ENCODE measurements at places on chromosomes 6 and 20.
A peak's percentile ranks its signal among the peaks of the same experiment; 100 is the strongest.

GRCh38 chr6:107894809-107895396 lies 63.1 kb downstream of the SEC63 start:
- no peak for ATAC-seq

DNA sequence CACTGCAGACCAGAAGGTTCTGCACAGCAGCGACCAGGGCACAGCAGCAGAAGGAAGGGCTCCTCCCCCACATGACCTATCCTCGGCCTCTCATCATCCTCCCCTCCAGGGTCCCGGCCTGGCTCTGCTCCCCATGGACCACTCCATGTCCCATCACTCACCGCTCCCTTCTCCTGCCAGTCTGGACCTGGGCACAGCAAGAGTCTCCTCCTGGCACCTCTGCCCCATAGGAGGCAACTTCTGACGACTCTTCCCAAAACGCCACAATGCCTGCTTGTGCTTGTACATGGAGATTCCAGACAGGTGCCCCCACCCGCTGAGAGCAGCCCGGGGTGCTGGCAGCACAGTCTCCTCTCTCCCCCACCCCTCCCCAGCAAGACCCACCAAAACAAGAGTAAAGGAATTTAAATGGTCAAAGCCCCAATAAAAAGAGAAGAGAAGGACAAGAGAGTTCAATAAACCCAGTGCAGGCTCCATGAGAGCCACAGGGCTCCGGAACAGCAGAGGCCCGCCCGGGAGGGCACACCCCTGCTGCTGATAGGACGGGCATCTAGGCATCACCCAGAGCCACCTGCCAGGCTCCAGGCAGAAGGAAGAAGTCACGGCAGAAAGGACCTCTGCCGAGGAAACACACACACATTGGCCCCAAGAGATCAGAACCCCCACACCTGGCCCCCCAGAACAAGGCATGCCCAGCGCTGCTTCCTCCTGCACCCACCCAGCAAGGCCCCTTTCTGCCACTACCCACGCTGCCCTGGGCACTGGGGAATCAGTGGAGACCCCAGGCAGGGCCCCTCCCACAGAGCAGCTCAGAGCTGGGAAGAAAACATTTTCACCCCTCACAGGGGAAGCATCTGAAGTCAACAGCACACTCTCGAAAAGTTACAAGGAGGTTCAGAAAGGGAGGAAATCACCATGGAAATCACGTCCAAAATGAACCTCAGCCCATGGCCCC lies 15.2 kb downstream of the TAF4 start:
- ATAC-seq, result no peak

DNA sequence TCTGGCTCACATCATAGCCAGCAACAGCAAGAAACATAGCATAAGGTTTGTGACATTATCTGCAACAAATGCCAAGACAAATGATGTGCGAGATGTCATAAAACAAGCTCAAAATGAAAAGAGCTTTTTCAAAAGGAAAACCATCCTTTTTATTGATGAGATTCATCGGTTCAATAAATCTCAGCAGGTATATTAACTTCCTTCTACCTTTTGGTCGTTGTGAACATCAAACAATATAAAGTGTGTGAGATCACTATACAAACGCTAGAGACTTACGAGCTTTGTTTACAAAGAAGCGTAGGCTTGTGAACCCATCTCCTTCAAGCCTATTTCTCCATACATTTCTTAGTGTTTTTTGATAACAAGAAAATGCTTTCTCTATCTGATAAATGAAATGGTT lies 3.5 kb downstream of the WRNIP1 start:
- no peak for ATAC-seq

GRCh38 chr6:33112148-33112547 lies 36.4 kb downstream of the HLA-DPB1 start:
- ATAC-seq, result peak; percentile 89

- no peak for ATAC-seq
These were observed 111.2 kb upstream of the SIM1 start for GRCh38 chr6:100575921-100576320.

GRCh38 chr6:76004202-76004601 lies 68.3 kb downstream of the IMPG1 start:
- ATAC-seq, result no peak

DNA sequence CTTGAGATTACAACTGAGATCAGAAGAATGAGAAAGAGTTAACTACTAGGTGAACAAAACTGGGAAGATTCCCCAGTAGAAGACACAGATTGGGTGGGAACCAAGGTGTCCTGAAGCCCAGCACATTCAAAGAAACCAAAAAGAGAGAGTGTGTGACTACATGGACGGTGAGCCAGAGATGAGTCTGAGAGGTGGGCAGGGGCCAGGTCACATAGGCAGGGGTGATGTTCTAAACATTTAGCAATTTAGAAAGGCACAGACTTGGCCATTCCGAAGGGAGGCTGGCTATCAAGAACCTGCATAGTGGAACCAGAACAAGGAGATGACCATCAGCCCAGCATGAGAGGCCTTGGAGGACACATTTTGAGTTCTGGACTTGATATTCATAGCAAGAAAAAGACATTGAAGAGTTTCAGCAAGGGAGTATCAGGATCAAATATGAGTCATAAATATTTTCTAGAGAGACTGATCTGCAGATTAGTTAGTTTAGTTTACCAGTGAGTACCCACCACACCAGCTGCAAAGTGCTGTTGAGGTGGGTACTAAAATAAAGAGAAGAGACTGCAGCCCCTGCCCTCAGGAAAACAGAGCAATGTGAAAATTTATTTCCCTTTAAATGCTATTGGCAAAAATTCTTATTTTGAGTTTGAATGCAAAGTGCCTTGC lies 340.5 kb upstream of the PRDM1 start:
- no peak for ATAC-seq

DNA sequence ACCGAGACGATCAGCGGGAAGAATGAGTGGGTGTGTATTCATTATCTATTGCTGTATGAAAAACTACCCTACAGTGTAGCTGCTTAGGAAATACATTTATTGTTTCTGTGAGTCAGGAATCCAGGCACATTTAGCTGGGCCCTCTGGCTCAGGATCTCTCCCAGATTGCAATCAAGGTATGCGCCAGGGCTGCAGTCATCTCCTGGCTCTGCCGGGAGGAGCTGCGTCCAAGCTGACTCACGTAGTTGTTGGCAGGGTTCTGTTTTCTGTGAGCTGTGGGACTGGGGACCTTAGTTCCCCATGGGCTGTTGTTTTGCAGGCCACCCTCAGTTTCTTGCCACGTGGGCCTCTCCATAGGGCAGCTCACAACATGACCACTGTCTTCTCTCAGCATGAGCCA lies 68.2 kb upstream of the FUCA2 start:
- no peak for ATAC-seq

DNA sequence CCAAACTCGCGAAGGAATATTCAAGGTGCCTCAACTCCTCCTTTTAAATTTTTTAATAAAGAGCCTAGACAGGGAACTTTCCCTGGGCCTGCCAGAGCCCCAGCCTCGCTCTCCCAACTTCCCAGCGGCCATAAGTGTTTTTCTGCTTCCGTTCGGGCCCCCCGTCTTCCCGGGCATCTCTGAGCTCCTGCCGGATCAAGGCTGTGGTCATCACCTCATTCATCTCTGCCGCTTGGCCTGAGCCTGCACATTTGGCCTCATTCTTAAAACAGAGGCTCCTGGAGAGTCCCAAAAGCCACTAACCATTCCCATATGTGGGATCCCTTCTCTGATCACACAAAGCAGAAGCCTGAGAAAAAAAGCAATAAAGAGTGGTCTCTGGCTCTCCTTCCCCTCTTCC lies 969.1 kb upstream of the DEFB115 start:
- no peak for ATAC-seq

GRCh38 chr6:71077655-71078054 lies 120.8 kb upstream of the B3GAT2 start:
- no peak for ATAC-seq

- ATAC-seq, result no peak
These were observed 5.2 kb upstream of the RSPH4A start for GRCh38 chr6:116611056-116611455.

- no peak for ATAC-seq
These were observed 45.9 kb downstream of the SASH1 start for GRCh38 chr6:148388521-148388920.

DNA sequence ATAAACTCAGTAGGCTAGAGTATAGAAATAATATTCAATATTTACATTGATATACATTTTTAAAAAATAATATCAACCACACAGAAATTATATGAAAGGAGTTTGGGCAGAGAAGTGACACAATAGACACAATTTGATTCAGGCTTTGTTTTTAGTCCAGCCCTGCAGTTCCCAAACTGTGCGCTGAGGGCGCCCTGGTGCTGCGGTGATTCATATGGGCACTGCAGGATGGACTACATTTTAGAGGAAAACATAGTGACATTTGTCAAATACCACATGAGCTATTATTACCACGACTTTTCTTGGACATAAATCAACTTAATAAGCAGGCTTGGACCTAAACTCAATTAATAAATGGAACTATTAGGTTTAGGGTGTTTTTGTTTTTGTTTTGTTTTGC lies 364.3 kb upstream of the ID4 start:
- no peak for ATAC-seq

GRCh38 chr20:57396984-57397692 lies 5.9 kb downstream of the RBM38 start:
- ATAC-seq, result peak; percentile 2

DNA sequence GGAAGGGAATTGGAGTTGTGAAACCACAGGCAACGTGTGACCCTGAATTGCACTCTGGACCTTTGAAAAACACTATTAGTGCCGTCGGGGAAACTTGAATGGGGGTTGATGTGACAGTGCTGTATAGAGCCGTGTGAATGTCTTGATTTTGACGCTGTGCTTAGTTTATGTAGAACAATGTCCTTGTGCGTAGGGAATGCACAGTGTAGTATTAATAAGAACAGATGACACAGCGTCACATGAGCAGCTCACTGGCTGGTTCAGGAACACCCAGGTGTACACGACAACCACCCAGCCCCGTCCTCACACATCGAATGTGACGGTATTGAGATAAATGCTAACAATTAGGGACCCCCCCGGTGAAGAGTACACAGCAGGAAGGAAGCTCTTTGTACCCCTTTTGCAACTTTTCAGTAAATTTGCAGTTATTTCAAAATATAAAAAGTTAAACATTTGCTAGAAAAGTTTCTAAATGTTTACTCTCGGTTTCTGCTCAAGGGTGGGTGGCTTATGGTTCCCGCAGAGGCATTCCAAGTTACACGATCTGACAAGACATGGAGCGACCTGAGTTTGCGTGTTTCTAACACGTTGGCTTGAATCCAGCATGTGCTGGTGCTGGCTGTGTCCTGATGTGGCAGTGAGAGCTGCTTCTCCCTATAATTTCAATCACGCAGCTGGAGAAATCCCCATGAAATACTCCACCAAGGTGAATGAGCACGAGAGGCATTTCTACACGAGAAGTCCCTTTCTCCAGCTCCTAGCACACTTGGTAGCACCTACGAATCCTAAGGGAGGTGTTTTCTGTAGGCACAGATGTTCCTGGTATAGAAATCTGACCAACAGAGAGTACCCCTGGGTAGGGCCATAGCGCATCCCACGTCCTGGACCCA lies 208.0 kb upstream of the EXOC2 start:
- no peak for ATAC-seq

DNA sequence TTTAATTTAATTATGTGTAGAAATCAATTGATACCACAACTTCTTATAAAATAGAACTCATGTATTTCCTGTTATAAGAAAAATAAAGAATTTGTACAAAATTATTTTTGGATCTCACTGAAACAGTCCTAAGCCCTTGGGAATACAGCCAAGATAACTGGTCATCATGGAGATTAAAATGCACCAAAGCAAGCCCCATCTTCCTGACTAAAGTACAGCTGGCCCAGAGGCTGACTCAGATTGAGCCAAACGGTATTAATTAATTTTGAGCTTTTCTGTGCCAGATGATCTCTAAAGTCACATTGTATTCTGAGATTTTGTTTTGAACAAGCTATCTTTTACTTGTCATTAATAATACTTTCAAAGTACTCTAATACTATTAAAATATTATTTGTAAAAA lies 978.5 kb downstream of the TBC1D32 start:
- no peak for ATAC-seq

DNA sequence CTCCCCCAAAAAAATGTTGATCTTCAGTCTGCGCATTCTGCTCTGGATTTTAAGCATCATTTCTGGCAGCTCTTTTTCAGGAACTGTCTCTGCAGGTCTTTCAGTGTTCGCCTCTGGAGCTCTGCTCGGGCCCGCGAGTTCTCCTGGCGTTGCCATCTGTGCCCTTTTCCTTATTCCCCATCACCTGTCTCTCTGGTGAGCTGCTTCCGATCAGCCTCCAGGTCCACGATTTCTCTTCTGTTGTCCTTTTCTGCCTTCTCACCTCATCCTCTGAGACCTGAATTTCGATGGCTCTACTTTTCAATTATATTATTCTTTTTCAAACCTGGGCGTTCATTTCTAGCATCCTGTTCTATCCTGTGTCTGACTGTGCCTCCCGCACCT lies 590 bp upstream of the MAP1LC3A start:
- no peak for ATAC-seq

DNA sequence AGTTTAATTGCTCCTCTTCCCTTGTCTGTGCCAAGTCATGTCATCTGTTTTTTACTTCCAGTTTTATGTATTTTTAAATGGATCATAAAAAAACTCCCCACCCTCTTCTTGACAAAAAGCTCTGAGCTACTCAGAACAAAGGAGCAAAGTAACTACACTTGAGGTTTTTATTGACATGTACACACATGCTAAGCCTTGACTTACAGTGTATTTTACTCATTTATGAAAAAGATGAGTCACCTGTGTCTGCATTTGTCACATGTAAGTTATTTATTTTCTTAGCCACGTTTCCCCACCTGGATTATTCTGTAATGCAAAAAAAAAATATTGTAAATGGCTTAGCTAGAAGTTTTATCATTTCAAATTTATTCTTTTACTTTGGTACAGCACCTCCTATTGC lies 628.8 kb upstream of the SLC35B3 start:
- no peak for ATAC-seq

- no peak for ATAC-seq
These were observed 162.5 kb upstream of the CITED2 start for GRCh38 chr6:139536751-139537617.

DNA sequence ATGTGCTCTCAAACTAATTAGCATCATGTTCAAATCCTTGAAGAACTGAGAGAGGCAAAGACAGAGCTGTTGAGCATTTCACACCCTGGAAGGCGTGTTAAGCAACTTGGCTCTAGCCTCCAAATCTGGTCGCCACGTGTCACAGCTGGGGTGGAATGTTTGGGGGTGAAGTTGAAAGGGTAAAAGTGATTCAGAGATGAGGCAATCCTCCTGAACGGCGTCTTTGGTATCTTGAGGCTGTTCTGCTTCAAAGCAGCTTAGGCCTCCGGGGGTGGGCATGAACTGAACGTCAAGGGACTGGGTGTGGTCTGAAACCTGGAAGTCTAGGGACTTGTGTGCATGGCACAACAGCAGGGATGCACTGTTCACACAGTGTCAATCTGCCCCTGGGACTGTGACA lies 62.3 kb downstream of the TRAM2 start:
- ATAC-seq, result no peak

DNA sequence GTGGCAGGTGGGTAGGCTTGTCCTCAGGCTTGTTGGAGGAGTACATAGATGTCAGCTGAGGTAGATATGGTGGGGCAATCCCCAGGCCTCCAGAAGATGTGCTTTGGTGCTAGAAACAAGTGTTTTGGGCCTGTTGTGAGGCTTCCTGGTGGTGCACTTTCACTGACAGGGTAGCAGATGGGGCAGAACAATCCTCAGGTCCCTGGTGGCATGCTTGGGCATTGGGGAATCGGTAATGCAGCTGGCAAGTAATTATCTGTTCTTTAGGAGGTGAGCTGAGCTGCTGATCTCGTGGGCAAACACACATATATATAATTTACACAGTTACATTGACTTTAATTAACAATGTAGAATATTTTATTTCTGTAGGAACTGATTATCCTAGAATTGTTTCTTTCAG lies 458.7 kb downstream of the BMP2 start:
- ATAC-seq, result no peak

Data from activated CD4-positive, CD25-positive, alpha-beta regulatory T cell treated with anti-CD3 and anti-CD28 coated beads, Interleukin-2, amount 50 U/mL, for 24 hours (primary cell).